Gastroesophageal sphincter (tissue), 4 donors: ENCODE measurements at places on chromosomes 3 and 15. TPM values are rescaled to one million over a fixed set of nuclear protein-coding genes. Genes with fewer than 3 reads are reported as not detected.

TTC14 gene
- 21.5 TPM for total RNA-seq

DNA sequence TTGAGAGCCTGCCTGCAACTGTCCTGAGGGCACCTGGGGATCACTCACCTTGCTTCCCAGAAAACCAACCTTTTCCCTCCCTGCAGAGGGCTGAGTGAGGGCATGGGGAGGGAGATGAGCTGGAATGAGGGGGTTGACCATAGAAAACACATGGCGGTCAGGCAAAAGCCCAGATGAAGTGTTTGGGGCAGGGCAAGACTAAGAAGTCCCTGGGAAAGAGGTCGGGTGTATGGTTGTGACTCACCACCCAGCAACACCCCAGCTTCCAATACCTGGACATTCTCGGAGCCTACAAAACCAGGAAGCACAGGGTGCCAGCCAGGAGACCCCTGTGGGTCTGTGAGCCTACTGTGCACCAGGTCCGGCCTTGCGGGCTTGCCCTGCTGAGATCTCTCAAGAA, 95.3 kb upstream of the ATP2B2 start:
- no peak for ATAC-seq

TF gene
- 1.1 TPM for total RNA-seq

- ATAC-seq: no peak
Measured at GRCh38 chr3:138443091-138443490, 8.7 kb downstream of the ESYT3 start.

GRCh38 chr3:177611752-177612334, 414.6 kb upstream of the TBL1XR1 start:
- no peak for ATAC-seq

DNA sequence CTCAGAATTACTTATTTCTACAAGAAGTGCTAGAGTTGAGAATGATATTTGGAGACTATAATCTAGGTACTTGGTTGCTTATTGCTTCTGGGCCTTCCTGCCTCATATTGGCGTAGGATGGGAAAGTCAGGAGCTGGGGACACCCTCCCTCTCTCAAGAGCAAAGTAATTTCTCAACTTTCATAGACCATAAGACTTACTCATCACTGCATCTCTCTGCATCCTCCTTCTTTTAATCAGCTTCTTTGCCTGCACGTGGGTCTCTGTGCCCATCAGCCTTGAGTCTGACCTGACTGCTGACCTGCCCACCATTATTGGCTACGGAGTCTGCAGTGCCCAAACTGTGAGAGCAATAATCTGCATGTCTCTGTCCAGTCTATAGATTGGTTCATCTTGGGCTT, 27.3 kb upstream of the XIRP1 start:
- no peak for ATAC-seq

DNA sequence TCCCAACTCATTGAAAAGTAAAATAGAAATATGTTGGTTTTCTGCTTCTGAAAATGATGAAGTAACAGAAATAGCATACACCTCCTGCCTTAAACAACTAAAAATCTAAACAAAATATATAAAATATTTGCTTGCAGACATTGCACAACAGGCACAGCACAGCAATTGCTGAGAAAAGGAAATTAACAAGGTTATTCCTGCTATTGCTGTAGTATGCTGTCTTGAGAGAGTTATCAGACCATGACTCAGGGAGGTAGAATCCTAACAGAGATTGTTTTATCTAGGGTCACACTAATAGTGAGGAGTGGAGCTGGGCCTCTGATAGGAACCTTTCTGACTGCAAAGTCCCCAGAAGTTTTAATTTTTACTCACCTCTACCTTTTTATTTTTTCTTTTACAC, 72.6 kb downstream of the ZBTB20 start:
- no peak for ATAC-seq

NUP210 gene
- total RNA-seq: 5.6 TPM

DNA sequence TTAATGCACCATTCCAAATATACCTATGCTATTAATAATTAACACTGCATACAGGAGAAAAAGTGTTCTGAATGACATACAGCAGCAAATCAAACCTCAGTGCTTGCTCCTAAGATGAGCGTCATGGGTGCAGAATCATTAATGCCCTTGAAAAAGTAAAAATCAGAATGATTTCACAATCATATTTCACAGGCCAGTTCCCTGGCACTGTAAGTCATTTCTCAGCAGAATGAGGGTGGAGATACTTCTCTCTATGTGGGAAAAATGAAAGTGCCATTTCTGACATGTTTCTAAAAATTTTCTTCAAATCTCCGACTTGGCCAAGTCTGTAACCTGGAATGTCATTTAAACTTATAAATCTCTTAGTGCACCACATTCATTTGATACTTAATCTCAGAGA, 549.8 kb upstream of the AGTR1 start:
- no peak for ATAC-seq

MST1 gene
- total RNA-seq: 0.89 TPM

- no peak for ATAC-seq
Measured at GRCh38 chr3:31929826-31930502, 51.1 kb downstream of the OSBPL10 start.

- no peak for ATAC-seq
Measured at GRCh38 chr3:98814817-98815420, 51.8 kb downstream of the ST3GAL6 start.

PSTPIP1 gene
- total RNA-seq: 10.6 TPM

DNA sequence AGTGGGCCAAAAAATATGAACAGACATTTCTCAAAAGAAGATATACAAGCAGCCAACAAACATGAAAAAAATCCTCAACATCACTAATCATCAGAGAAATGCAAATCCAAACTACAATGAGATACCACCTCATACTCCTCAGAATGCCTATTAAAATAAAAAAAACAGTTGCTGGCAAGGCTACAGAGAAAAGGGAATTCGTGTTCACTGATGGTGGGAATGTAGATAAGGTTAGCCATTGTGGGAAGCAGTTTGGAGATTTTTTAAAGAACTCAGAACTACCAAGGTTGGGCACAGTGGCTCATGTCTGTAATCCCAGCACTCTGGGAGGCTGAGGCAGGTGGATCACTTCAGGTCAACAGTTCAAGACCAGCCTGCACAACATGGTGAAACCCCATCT, 27.8 kb upstream of the C15orf40 start:
- no peak for ATAC-seq

- ATAC-seq: no peak
Measured at GRCh38 chr15:50176869-50177268, 5.1 kb upstream of the SLC27A2 start.

DNA sequence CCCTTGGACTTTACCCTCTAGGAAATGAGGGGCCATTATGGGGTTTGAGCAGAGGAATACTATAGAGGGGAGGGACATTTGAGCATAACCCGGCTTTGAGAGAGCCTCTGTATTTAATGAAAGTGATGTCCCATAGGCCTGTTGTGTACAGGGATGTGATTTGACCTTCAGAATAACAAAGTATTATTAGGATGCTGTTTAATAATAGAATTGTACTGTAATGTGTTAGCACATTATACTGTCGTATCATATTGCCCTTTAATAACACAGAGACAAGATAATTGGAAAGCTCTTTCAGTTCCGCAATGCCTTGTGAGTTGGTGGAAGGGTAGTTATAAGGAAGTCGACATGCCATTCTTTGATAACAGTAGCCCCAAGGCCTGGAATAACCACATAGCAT, 328.3 kb downstream of the RYR3 start:
- ATAC-seq: no peak

DNA sequence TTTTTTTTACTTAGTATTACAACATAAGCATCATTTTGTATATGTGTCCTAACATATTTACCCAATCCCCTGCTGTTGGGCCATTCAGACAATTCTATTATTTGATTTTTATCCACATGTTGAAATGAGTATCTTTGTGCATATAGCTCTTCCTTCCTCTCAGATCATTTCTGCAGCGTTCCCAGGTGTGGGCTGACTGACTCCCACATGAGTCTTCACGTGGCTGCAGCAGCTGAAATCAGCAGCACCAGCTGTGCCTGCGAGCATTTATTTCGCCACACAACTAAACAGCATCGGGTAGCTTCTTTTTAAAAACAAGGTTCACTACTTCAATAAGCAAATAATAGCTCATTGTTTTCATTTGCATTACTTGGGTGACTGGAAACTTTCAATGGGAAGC, 44.5 kb upstream of the PDE8A start:
- no peak for ATAC-seq

MASP1 gene
- not detected for total RNA-seq

GRCh38 chr15:88011533-88011932, 245.0 kb downstream of the NTRK3 start:
- ATAC-seq: no peak

DNA sequence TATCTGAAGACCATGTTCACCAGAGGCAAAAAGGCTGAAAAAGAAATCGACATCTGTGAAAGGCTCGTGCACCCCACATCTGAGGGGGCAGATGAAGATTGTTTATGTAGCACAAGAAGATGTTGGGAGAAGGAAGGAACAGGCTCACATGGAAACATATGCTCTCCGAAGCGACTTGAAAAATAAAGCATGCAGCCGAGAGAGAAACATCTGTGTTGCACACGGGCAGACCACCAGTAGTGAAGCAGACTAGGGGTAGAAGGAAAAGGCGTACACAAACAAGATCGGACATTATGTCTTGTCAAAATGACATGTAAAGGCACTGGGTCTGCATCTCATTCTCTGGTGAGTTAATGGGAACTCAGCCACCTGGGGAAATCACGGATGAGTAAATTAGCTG, 356.5 kb downstream of the ZIC4 start:
- no peak for ATAC-seq

- ATAC-seq: no peak
Measured at GRCh38 chr3:78035131-78035641, 995.3 kb downstream of the ROBO2 start.

- ATAC-seq: no peak
Measured at GRCh38 chr3:12313519-12313918, 24.6 kb downstream of the PPARG start.

CPLX3 gene
- total RNA-seq: not detected

ARL6IP5 gene
- 162 TPM for total RNA-seq

DNA sequence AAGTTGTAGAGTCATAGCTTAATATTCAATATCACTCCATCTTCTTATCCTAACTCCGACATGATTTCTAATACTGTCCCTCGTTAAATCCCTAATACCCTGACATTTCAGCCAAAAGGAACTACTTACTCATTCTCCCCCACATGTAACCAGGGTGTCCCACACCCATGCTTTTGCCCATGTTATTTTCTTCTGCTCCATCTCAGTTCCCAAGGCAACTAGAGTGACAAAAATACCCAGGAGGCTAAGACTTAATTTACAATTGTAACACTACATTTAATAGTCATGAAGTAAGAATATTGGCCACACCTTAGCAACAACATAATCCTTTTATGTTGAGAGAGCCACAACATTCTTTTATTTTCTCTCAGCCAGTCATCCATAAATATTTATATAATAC, 248.5 kb upstream of the TGFBR2 start:
- ATAC-seq: no peak

DNA sequence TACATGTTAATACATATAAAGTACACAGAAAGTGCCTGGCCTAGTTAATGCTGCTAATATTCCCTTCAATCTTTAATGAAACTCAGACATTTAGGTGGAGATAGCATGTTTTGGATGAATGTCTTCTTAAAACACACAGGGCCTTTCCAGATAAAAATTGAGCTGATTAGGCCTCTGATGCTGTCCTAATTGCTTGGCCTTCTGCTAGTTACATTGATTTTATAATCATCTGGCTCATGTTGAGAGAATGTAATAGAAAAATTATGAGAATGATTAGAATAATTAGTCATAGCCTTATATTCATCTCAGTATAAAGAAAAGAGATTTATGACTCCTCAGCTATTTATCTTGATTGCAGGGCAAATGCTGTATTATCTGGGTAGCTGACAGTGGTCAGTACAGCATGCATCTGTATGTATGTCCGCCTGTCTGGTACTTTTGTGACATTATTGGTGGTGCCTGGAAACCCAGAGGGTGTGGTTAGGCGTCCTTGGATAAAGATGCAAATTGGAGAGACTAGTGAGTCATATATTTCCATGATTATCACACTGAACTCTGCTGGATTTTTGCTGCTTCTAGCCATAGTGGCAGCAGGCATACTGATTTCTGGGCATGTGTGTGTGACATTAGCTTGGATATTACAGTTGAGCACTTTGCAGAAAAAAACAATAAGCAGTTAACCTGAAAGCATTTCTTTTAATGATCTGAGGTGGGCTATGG, 120.8 kb downstream of the FEZF2 start:
- no peak for ATAC-seq

LIPC gene
- 0.32 TPM for total RNA-seq

FGD5 gene
- 17.9 TPM for total RNA-seq

CAND2 gene
- 25.8 TPM for total RNA-seq

GRCh38 chr15:62622775-62623174, 419.8 kb upstream of the TPM1 start:
- ATAC-seq: no peak

DNA sequence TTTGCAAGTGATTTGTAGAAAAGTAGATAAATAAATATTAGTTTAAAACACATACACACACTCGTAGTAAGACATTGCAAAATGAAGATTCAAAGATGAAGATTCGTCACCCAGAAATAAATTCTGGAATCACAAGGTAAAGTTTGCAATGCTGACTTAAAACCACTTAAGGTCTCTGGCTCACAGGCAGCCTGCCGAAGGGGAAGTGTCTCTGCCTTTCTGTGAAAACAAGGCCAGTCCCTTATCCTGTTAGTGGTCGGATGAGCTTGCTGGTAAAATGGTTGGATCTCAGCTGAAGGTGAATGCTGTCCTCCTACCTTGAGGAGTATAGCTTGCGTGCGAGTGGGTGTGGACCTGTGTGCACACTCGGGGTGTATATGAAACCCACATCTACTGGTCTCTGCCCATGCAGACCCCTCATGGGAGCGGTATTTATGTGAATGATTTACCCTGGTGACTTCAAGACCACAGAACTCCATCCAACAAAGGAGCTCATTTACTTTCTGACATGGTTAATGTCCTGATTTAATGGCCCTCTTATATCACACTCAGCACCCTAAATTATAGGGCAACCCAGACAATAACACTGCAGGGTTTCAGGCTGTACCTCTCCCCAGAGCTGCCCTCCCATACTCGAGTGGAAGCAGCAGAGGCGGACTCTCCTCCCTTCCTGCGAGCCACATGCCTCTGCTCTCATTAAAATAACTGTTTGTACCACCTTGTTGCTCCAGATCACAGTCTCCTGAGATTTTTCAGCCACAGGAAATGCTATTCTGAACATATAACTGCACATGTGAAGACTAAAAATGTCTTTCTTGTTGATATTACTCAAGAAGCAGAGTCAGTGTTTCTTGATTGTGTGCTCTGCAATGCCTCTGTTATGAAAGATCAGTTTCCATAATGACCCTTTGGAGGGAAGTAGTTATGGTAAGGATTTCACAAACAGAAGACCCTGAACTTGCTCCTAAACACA, 45.9 kb upstream of the ALDH1A3 start:
- ATAC-seq: no peak

UCN2 gene
- total RNA-seq: not detected

GRCh38 chr3:115325539-115325938, 178.5 kb upstream of the ZBTB20 start:
- no peak for ATAC-seq
